ENCODE measurements at places on chromosomes 5 and 9. TPM values are rescaled to one million over a fixed set of nuclear protein-coding genes. Genes with fewer than 3 reads are reported as not detected.

- no peaks in the 10 kb centered on the region for H3K27me3 ChIP-seq
- no peak for DNase-seq
- H3K27ac ChIP-seq, result no peak overlapping the region
These were observed 55.4 kb upstream of the PPP1R2B start for GRCh38 chr5:156794687-156795086.

- H3K4me3 ChIP-seq, result no peak overlapping the region
- no peak for DNase-seq
- no peaks in the 10 kb centered on the region for H3K36me3 ChIP-seq
- H3K27ac ChIP-seq, result no peak overlapping the region
These were observed 553.0 kb downstream of the EBF1 start for GRCh38 chr5:158546748-158547147.

DNA sequence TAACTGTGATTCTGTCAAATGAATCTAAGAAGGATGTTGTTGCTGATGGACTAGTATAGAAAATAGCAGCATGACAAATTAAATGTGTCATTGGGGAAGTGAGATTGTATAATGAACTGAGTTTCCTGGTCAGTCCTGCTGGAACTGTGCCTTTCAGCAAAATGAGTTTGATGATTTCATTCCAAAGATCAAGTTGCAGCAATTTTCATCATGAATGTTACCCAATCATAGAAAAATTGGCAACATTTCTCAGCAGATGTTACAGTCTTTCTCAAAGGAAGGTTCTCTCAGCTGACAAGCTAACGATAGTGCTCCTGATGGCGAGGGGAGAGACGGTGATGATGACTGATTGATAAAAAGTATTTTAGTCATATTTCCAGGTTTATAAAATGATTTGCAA lies 10.7 kb downstream of the PCDHAC2 start:
- no peaks in the 10 kb centered on the region for H3K27me3 ChIP-seq
- no peaks in the 10 kb centered on the region for H3K4me1 ChIP-seq
- no peak overlapping the region for H3K4me3 ChIP-seq
- H3K27ac ChIP-seq, result no peak overlapping the region
- H3K36me3 ChIP-seq, result no peaks in the 10 kb centered on the region

PRXL2C gene
- total RNA-seq, result 26.1 TPM

GRCh38 chr5:10474521-10475075 lies 32.9 kb downstream of the ROPN1L start:
- no peaks in the 10 kb centered on the region for H3K4me1 ChIP-seq
- no peaks in the 10 kb centered on the region for H3K36me3 ChIP-seq
- H3K27me3 ChIP-seq, result no peaks in the 10 kb centered on the region
- no peak overlapping the region for H3K4me3 ChIP-seq
